ENCODE measurements at places on chromosomes 1 and 21.
A peak's percentile ranks its signal among the peaks of the same experiment; 100 is the strongest.

- DNase-seq = no peak
These were observed 18.1 kb downstream of the PLOD1 start for GRCh38 chr1:11952455-11953109.

DNA sequence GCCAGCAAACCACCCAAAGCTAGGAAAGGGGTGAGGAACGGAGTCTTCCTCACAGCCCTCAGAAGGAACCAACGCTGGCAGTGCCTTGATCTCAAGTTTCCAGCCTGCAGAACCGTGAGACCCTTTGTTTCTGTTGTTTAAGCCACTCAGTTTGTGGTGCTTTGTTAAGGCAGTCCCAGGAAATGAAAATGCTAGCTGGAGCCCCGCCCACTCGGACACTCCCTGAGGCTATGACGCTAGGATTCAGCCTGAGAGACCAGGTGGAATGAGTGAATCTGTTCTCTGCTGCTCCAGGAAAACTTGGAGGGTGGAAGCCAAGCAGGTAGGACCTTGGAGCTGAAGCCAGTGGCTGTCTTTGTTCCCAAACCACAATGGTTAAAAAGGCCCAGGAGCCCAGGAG lies 196.5 kb upstream of the POU3F1 start:
- DNase-seq = no peak

GRCh38 chr1:59401581-59401980 lies 104.7 kb downstream of the FGGY start:
- no peak for DNase-seq

DNA sequence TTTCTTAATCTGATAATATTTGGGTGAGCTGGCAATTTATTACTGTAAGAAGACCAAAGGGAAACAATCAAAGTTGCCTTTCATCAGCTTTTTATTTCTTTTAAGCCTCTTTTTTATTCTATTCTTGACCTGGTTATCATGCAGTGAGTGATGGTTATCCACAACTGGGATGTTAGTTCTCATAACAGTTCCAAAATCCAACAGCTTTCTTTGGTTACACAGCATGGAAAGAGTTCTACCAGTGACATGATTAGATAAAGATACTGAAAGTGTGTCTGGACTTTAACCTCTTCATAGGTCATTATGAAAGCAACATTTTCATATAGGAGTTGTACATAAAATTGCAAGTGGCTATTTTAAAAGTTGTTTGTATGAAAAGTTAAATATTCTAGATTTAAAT lies 163.0 kb downstream of the SYT2 start:
- no peak for DNase-seq

GRCh38 chr1:11648732-11649158 lies 5.5 kb downstream of the FBXO2 start:
- peak; percentile 26 for DNase-seq

- DNase-seq = no peak
These were observed 20.7 kb downstream of the LBR start for GRCh38 chr1:225406976-225407725.

DNA sequence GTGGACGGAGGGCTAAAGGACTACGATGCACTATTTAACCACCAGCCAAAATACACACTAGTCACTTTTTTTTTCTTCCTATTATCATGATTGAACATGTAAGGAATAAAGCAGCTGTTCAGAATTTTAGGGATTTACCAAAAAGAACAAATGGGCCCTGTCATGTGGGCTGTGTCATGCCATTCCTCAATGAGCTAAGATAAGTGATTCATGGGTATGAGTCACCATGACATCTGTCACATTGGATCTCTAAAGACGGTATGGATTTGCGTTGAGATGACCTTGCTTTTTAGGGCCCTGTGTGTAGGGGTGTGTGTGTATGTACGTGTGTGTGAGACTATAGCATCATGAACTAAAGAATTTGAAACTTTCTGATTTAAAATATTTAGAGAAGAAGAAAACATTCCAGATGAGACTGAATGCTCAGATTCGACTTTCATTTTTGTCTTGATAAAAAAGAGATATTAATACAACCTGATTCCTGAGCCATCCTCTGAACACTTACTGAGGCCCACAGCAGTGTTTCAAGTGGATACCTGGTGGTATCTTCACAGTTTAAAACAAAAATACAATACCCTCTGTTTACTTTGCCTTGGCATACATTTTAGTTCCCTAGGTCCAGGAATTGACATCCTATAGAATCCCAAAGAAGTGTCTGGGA lies 246.1 kb upstream of the DUSP10 start:
- no peak for DNase-seq

GRCh38 chr1:93810316-93810715 lies 68.7 kb downstream of the DNTTIP2 start:
- DNase-seq = no peak

GRCh38 chr21:39968010-39968409 lies 100.8 kb downstream of the PCP4 start:
- DNase-seq = no peak

DNA sequence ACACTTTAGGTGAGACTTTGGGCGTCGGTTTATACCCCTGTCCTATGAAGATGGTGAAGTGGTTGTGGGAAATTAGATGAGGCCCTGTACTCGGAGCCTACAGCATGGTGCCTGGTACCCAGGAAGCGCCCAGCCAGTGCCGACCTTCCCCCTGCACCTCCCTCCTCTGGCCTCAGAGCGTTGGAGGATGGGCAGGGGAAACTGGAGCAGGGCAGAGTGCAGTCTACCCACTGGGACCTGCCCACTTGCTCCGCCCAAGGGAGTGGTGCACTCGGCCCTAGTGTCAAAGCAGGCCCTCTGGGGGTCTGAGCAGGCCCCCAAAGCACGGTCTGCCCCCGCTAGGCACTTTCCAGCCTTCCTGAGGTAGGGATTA lies 13.0 kb upstream of the TTC22 start:
- DNase-seq = no peak

- DNase-seq = no peak
These were observed 14.6 kb downstream of the OPTC start for GRCh38 chr1:203508463-203509073.

DNA sequence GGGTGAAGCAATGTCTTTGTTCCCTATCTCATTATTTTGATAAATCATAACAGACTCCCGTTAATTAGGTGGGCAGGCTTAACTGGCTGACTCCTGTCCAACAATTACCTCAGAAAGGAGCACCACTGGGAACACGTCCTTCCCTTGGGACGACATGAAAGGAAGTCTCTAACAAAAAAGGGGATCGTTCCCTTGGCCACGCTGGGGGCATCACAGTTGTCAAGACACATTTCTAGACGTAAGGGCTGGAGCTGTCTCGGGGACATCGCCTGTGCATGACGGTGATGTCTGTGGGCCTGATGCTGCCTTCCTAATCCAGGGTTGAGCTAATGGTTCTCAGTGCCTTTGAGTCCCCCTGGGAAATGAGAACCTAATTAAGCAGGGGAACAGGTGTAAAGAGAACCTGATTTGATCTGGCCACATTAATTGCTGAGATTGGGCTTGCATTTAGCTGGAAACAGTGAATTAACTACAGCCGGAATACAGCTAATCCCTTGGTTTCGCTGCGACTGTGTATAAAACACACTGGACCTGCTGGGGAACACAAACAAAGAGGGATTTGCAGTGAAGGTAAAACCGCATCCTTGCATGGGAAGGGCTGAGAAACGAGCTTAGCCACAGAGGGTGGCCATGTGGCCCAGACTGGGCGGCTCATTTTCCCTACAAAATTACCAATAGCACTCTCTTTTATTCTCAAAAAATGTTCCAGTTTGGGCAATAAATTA lies 111.8 kb downstream of the MRPS6 start:
- DNase-seq = no peak

GRCh38 chr1:223345720-223346119 lies 18.3 kb downstream of the SUSD4 start:
- DNase-seq = no peak

DNA sequence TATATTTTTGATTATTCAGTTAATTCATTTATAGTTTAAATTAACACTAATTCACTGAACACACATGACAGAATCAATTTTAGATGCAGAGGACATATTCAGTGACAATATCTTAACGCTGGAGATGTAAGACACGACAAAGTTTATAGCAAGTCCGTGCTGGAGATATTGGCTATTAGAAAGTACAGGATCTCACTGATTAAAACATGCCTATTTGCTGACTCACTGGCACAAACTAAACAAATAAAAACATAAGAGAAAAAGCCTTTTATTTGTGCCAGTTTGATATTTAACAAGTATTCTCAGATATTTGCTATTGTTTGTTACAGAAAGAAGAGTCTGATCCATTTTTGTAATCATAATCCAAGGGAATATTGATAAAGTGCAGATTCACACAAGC lies 1122.9 kb upstream of the B3GALT2 start:
- no peak for DNase-seq

DNA sequence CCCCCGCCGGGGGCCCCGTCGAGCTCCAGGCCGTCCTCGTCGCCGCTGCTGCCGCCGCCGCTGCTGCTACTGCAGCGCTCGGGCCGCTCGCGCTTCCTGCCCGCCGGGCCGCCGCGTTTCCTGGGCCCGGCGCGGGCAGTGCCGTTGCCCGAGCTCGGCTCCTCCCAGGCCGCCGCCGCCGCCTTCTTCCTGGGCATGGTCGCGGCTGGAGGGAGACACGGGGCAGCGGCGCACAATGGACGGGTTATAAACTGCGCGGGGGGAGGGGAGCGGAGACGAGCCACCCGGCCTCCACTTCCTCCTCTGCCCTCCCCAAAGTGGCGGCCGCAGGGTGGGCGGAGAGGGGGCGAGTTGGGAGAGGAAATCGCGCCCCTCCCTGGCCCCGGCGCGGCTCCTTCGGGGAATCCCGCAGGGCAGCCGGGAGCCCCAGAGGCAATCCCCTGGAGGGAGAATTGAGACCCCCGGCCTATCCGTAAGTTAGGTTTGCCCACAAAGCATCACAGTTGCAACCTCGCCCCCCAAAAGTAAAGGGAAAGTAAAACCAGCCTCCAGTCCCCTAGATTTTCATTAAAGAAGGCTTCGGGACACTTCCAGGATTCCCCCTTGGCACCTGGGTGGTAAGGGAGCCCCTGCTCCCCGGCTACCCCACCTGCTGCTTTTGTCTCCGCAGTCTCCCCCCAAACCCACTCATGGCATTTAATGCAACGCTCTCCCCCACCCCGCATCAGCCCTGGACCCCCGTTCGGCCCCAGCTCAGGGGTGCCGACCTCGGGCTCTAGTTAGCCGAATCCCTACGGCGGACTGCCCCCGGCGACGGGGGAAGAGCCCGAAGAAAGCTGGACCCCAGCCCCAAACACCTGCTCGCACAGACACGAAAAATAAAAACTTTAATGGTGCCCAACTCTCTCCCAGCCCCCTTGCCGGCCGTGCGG lies 893 bp downstream of the RCC2 start:
- peak; percentile 68 for DNase-seq

GRCh38 chr1:117669572-117669971 lies 63.7 kb downstream of the TENT5C start:
- DNase-seq = no peak

GRCh38 chr1:61910035-61910434 lies 167.8 kb downstream of the PATJ start:
- no peak for DNase-seq

DNA sequence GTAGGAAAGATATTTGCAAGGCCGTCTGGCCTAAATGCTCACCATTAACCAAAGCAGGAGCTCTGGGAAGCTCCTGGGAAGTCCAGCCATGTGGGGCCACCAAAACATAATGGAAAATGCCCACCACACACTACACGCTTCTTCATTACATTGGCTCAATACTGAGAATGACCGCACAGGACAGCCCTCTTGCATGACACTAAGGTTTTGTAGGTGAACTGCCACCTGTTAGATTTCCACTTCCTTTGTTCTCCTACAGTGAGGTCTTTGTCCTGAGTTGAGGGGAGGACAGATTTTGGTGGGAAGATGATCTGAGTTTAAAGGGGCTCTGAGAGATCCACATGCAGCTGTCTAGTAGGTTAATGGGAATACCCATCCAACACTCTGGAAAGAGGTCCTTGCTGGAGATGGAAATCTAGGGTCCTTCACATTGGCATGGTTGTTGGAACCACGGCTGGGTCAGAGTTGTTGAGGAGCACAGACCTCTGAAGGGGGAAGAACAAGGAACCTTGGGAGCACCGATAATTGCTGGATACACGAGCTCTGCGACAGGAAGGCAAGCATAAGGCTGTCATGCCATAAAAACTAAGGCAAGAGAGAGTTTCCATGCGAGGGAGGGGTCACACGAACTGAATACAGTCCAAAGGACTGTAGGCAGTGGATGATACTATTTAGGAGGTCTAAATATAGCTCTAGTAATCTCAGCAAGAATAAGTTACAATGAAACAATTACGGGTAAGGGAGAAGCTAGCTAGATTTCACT lies 105.5 kb upstream of the IRF2BP2 start:
- no peak for DNase-seq

- DNase-seq = no peak
These were observed at the start of gene TIAM1 for GRCh38 chr21:31343680-31344480. Gene TIAM1, minus strand, starts transcription at chr21:31344261. Its CDS starts 77,289 bp downstream, at chr21:31266972.

GRCh38 chr1:179302070-179302469 lies 8.5 kb downstream of the SOAT1 start:
- DNase-seq = no peak

DNA sequence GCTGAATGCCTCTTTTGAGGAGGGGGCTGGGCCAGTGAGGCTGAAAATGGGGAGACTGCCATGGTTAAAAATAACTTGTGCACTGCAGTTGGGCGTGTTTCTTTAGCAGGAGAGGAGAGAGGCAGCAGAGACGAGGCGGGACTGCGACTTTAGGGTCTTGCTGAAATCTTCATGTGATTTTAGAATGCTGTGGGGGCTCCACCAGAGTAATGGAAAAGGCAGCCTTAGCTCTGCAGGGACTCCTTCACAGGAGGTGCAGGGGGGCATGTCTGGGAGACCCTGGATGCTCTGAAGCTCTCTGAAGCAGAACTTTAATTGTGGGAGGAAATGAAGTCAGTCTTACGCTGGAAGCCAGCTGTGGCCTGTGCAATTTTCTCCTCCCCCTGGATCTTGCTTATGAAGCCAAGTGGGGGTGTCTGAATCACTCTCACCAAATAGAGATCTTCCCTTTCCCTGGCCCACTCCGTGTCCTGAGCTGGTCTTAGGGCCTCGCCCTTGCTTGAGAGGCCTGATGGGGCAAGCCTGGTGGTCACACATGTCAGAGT lies 60.8 kb downstream of the NDUFS5 start:
- DNase-seq = no peak

- DNase-seq = no peak
These were observed 369.1 kb upstream of the VAMP3 start for GRCh38 chr1:7401814-7402547.
